Nucleus accumbens (tissue), 56 donors: ENCODE measurements at places on chromosomes 11 and 22.

DNA sequence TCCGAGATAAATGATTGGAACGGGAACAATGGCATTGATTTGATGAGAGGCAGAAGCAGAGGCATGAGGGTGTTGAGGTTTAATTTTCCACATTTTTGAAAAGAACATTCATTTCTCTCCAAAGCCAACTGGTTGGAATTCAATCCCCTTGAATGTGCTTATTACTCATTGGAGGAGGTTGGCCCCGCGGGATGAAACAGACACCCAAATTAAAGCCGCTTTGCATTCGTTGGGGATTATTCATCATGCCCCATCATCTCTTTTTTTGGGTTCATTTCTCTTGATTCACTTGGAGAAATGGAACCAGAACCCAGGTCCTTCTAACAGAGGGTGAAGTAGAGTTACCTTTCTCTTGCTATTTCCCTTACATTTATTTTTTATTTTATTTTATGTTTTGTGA, 47.6 kb upstream of the PARVG start:
- no peak for DNase-seq

- DNase-seq: no peak
Measured at GRCh38 chr11:116693102-116693570, 79.7 kb downstream of the BUD13 start.

DNA sequence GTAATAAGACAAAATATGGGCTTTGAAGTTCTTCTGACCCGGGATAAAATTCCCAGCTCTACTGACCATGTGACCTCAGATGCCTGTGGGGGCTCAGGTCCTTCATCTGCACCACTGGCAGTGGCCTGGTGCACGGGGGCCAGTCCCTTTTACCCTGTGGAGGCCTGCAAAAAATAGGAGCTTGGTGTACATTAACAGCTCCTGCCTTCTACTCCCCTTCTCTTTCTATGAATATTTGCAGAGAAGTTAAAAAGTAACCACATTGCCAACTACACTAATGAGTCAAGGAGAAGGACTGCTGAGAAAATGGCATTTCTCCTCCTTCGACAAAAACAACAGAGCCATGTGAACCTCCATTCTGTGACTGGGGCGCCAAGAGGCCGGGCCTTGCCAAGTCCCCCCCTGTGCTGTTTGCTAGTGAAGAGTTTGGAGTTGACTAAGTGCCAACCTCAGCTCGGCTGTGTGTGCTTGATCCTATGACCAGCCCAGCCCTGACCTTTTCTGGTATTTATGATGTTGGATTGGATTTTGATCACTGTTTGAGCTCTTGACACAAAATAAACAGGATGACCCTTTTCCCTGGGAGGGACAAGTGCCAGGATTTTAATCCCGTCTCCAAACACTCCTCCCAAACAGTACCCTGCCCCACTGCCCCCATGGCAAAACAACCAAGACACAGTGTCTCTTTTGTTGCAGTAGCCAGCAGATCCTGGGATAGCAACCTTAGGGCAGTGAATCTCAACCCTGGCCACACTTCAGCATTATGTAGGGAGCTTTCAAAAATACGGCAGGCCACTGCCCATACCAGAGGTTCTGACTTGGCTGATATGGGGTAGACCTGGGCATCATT, 380.1 kb downstream of the LARGE1 start:
- peak; percentile 3 for DNase-seq

DNA sequence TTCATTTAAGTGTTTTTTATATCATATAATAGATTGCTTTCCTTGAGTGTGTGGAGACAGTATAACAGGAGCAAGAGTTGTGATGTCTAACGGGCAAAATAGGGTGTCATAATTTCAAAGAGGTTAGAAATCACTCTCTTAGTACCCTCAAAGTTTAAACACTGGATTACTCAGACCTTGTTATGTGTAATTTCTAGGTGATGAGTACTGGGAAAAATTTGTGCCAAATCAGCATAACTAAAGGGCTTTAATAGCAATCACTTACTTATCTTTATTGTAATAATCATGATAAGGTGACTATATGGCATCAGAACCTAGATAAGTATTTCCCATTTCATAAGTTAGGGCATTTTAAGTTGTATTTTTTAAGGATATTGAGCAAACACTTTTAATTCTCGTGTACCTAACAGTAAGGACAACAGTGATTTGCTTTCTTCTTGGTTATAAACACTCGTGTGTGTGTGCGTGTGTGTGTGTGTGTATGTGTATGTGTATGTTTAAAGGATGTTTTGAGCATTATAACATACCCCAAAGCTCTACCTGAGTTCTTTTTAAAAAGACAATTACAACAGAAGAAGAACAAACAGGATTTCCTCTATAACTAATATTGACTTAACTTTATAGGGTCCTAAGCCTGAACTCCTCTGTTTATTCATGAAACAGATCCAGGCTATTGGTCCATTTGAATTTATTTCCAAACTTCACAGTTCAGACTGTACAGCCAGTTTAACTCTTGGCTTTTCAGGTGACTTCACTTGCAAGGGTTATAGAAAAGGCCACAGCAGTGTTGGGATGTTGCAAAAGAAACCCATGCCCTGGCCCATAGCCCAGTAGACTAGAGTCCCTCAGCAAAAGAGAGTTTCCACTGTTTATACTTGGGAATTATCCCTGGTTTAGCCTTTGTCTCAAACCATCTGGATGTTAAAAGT, 23.7 kb upstream of the PDE3B start:
- DNase-seq: no peak

GRCh38 chr11:76661834-76662434, 8.6 kb downstream of the LRRC32 start:
- DNase-seq: no peak

GRCh38 chr22:23837496-23837859, 1.3 kb downstream of the DERL3 start:
- no peak for DNase-seq

GRCh38 chr11:118291477-118292135, 12.9 kb upstream of the CD3E start:
- no peak for DNase-seq

DNA sequence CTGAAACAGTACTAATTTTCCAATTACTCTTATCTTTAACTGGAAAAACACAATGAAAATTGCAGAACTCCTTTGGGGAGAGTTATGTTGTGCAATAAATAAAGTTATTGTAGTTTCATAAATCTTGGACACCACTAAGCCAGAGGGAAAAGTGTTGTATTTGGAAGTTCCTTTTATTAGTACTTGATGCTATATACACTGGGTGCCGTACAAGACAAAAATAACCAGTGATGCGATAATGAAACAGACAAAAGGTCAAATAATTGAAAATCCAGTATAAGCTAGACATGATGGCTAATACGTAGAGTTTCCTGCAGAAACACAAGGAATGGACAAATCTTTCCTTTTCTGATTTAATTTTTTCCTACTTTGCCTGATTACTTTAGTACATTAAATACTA, 541.1 kb downstream of the ETS1 start:
- no peak for DNase-seq

GRCh38 chr22:37376643-37377042, 50.6 kb downstream of the ELFN2 start:
- DNase-seq: no peak

DNA sequence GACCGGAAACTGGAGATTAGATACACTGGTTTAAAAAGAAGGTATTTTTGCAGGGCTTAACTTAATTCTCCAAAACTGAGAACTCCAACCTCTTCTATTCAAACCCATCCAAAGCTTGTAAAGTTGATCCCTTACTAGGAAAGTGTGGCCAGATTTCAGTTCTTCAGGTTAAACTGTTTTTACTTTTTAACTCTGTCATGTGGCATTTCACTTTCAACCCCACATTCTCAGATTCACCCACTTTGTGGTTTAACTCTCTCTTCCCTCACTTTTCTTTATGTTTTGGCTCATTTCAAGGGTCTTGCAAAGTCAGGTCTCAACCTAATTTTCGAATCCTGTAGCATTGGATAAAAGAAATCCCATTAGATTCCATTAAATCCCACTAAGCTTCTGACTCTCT, 75.4 kb downstream of the MPPED2 start:
- DNase-seq: no peak

DNA sequence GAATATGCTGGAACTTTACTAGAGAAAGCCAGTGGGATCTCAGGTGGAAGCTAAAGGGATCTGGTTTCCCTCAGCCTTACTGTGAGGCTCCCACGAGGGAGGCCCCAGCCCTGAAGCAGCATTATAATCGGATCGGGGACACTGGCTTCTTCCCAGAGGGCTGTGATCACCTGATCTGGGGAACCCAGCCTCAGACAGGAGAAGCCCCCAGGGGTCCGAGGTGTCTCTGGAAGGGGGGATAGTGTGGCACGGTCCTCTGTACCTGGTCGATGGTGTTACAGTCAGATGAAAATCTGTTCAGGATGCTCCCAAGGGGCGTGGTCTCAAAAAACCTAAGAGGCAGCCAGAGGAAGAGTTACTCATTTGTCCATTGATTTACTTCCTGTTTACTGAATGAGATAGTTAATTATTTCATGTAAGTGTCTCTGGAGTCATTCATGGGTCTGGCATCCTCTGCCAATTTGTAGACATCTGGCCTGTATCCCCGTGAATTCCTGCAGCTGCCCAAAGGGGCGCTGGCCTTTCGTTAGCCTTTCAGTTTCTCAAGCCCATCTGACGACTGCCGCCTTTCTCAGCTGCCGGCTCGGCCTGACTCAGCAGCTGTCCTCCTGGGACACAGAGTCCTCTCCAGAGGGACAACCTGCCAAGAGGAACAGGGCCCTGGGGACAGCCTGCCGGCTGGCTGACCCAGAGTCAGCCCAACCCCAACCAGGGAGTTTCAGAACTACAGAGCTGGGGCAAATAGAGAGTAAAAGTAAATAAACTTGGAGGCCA, 17.0 kb upstream of the KCNJ11 start:
- peak; percentile 29 for DNase-seq

DNA sequence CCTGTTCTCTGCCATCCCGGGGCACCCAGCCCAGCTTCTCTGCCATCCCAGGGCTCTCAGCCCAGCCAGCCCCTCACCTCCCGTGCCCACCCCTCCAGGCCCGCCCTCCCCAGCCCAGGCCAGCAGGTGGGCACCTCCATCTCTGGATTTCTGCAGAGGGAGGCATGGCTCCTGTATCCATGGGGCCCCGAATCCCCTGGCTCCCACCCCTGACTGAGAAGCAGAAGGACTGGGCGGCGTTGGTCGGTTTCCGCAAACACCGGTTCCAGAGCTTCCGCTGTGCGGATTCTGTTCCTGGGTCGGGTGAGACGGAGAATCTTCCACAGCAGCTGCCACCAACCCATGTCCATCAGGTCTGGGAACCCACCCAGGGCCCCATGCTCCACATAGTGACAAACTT, 240.3 kb downstream of the BRD1 start:
- DNase-seq: no peak

DNA sequence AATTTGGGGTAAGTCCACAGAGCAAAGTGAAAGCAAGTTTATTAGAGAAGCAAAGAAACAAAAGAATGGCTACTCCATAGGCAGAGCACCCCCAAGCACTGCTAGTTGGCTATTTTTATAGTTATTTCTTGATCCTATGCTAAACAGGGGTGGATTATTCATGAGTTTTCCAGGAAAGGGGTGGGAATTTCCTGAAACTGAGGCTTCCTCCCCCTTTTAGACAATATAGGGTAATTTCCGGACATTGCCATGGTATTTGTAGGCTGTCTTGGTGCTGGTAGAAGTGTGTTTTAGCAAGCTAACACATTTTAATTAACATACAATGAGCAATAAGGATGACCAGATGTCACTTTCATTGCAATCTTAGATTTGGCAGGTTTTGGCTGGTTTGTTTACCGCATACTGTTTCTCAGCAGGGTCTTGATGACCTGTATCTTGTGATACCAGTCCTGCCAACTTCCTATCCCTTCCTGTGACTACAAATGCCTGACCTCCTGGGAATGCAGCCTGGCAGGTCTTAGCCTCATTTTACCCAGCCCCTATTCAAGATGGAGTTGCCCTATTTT, 937 bp upstream of the C1QTNF6 start:
- no peak for DNase-seq

DNA sequence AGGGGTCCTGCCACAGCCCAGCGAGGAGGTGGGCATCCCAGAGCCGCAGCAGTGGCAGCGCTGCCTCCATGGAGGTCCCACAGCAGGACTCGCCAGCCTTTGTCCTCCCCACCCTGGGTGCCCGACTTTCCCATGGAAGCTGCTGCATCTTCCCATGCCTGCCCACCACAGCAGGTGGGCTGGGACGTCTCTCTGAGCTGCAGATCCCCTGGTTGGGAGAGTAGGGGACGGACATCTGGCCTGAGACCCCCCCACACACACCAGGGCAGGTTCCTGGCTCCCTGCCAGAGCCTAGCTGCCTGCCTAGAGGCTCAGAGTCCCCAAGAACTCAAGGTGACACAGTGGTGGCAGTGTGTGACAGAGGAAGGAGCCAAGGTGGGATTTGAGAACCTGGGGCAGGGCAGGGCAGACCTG, 21.5 kb upstream of the PRR5 start:
- no peak for DNase-seq

GRCh38 chr22:42766860-42767259, 46.2 kb upstream of the A4GALT start:
- DNase-seq: no peak

- no peak for DNase-seq
Measured at GRCh38 chr11:66971488-66971887, 3.6 kb upstream of the C11orf86 start.

DNA sequence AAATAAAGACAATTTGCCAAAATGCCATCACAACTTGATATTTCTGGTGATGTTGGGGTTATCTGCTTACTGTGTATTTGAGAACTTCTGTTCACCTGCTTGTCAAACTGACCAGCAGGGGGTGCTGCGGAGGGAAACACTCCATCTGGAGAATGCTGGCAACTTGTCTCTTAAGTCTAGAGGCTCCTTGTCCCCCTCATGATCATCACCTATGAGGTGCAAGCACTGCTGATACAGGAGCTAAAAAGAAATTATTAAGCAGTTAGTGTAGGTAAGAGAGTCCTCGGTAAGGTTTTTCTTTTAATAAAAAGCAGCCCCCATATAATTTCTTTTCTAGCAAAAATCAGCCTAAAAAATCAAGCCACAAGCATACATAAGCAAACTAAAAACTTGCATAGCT, 32.7 kb upstream of the GLYATL1B start:
- DNase-seq: no peak

GRCh38 chr11:120144501-120144900, 6.6 kb upstream of the TRIM29 start:
- no peak for DNase-seq

DNA sequence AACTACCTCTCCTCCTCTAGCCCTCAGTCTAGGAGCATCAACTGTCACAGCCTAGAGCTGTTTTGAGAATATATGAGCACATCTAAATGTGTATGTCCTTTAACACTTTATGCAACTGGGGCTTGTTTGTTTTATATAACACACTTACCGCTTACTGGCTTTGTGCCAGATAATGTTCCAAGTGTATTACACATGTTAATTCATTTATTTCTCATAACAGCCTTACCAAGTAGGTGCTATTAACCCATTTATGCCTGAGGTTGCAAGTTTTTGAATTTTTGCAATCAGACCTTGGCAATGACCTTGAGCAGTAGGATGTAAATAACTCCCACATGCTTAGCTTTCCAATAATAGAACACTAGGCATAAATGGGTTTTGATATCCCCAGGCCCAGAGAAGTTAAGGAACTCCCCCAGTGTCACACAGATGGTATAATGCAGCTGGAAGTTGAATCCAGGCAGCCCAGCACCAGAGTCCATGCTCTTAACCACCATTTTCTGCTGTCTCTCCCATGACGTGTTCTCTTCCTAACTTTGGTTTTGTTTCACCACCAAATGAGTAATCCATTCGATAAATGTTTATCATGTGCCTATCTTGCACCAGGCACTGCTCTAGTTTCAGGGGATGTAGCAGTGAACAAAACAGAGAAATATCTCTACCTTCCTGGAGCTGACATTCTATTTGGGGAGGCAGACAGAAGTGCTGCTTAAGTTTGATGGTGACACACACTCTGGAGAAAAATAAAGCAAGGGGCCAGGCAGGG, 23.1 kb downstream of the PRDM11 start:
- no peak for DNase-seq

GRCh38 chr11:129308241-129308865, 67.3 kb upstream of the BARX2 start:
- no peak for DNase-seq
